Esophagus mucosa (tissue), 1 donor: ENCODE measurements at places on chromosomes 12 and 14. TPM values are rescaled to one million over a fixed set of nuclear protein-coding genes. Genes with fewer than 3 reads are reported as not detected.

DNA sequence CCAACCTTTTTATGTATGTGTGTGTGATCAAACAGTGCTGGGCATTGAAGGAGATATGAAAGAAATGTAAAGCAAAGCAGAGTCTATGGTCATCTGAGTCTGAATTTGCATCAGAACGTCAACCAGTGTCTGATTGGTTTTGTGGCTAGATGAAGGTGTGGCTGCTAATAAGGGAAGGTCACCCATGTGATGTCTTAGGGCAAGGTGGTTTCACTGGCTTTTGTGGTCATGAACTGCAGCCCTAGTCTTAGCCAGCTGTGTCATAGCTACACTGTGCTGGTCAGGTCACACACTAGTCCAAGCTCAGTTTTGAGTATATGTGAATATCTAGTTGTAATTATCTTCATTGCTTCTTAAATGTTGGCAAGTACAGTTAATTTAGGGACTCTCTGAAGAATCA is 105.8 kb downstream of the TGFB3 start:
- peak; percentile 83 for ATAC-seq

ZDHHC17 gene
- total RNA-seq = 9.3 TPM

DNA sequence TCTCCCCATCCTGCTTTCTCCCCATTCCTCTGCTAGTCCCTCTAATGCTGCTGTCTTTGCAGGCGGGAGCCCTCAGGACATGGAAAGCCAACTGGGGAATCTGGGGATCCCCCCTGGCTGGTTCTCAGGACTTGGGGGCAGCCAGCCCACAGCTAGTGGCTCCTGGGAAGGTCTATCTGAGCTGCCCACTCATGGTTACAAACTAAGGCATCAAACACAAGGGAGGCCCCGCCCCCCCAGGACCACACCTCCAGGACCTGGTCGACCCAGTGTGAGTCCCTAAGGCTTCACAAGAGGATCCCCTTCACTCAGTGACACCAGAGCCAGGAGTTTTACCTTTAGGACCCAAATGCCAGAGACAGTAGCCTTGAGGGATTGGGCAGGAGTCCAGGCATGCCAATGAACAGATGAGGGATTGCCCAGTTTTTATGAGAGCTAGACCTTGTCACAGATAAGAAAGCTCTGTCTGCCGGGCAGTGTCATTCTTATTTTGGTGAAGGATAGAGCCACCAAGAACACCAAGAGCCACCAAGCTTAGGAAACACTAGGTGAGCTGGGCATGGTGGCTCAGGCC is 8.0 kb upstream of the CPNE6 start:
- ATAC-seq = no peak

- ATAC-seq = no peak
Observed at GRCh38 chr12:31605531-31605930, 14.6 kb upstream of the DENND5B start.

DAAM1 gene
- 67.4 TPM for total RNA-seq

GLIPR1 gene
- total RNA-seq = 4.1 TPM

DNA sequence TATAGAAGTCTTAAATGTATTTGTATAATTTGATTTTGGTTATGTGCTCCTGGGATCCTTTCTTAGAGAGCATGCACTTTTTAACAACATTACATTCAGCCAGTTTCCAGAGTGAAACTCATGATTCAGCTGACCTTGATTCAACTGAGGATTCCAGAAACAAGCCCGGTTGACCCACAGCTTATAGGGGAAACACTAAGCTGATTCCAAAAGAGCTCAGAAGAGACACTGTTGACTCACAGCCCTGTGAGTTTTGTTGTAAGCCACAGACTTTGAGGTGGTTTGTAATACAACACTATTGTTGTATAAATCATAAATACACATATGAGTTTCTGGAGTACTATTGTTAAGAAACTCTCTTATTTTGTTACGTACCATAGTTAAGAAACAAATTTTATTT is 133.8 kb upstream of the MGAT4C start:
- ATAC-seq = no peak

DNA sequence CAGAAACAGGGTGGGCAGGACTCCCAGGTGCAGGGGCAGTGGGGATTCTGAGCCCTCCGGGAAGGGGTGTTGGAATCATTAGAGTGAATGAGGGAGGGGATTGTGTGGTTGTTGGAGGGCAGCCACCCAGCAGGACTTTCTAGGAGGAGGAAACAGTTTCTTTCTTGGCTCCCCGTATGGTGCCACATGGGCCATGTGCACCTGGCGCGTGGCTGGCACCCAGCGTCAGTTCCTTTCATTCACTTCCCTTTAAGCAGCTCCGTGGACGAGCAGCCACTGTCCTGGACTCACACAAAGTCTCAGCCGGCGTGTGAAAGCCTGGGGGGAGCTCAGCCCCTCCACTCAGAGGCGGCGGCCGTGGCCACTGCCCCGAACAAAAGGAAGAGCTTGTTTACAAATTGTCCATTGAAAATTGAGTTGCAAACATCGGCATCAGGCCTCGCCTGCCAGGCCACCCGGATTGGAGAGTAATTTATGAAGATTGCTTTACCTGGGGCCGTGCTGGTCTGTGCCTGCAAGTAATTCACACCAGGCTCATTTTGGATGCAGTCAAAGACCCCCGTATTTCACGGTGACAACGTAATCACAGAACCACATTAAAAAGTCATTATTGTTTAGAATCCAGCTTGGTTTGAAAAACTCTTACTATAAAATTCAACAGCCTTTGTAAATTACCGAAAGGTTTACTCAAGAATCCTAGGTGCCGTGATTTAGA is 101.7 kb upstream of the C14orf180 start:
- no peak for ATAC-seq

DNA sequence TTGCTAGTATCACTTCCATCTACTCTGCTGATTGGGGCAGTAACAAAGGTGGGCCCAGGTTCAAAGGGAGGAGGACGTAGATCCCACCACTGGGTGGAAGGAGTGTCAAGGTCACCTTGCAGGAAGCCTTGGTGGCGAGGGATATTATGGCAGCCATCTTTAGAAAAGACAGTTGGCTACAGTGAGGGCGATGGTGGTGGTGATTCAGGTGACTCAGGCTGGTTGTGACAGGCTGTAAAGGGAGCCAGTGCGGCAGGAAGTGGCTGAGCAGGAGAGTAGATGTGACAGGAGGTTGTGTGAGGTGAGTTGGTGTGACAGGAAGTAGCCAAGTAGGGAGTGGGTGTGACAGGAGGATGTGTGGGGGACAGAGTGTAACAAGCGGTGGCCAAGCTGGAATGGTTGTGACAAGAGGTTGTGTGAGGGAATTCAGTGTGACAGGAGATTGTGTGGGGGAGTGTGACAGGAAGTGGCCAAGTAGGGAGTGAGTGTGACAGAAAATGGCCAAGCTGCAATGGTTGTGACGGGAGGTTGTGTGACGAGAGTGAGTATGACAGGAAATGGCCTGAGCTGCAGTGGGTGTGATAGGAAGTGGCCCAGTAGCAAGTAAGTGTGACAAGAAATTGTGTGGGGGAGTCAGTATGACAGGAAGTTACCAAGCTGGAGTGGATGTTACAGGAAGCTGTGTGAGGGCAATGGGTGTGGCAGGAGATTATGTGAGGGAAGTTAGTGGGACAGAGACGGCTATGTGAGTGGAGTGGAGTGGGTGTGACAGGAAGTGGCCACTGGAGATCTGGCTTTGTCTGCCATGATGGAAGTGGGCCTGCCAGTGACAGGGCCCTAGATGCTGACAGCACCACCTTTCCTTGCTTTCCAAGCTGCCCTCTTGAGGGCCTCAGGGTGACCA is 136.5 kb upstream of the MYL2 start:
- ATAC-seq = peak; percentile 45

NINJ2 gene
- total RNA-seq = 2.9 TPM

ANO2 gene
- 2.0 TPM for total RNA-seq

DNA sequence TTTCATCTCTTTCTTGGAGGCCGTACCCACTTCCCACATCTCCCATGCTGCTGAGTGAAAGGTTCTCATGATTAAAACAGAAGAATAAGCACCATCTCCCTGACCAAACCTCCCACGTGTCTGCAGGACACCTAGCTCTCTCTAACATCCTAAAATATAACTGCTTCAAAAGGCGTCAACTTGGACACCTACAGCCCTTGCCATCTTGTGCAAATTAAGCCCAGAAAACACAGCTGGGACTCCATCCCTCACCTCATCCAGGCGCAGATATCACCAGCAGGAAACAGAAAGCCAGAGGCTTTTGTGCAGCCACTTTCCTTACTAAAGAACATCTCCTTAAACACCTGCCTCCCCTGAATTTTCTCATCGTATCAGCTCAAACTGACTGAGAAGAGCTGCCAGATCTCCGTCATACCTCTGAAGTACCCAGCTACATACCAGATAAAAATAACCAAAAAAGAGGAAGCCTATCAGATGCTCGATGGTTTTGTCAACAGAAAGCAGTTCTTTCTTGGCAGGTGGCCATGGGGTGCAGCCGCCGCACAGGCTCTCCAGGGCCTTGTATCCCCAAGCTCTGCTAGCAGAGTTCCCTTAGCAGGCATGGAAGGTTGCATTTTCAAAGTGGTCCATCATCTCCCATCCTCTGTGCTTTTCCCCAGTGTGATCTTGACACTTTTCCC is 28.8 kb downstream of the MAP3K9 start:
- ATAC-seq = no peak

RTN1 gene
- total RNA-seq = 0.80 TPM

- peak; percentile 50 for ATAC-seq
Observed at GRCh38 chr12:79897617-79898016, 37.3 kb downstream of the PPP1R12A start.

DNA sequence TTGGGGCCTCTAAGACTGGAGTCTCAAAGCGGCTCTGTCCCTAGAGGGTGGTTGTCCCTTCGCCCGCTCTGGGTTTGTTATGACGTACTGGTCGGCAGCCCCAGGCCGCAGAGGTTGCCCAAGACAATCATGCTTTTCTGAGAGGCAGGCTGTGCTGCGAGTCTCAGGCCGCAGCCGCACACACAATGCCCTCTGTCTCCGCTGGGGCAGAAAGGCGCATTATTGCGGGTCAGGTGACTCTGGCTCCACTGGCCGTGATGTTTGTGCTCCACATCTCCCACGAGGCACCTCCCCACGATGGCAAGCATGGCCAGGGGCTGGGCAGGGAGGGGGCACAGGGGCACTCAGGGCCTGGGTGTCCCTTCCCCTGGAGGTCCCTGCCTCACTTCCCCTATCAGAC is 21.0 kb upstream of the PLEKHG3 start:
- ATAC-seq = no peak

DNA sequence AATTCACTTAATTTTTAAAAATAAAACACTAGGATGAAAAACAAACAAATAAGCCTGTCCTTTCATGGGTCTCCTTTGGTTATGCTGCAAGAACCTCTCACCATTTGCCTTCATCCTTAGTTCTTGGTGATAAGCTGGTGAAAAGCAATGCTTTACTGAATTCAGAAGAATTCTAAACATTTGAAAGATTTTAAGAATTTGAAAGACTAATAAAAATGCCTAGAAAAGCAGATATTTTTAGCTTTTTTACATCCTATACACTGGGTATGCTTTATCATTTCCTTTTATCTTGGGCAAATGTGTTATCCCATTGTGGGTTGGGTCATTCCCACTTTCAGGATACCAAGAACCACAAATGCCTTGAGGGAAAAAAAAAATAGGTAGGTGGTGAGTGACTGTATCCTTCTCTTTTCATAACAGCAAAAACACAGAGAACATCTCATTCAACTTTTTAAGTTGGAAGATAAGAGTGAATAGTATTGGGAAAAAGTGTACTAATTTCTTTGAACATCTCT is 197.1 kb upstream of the ABCD2 start:
- ATAC-seq = no peak

VDR gene
- 18.0 TPM for total RNA-seq

DNA sequence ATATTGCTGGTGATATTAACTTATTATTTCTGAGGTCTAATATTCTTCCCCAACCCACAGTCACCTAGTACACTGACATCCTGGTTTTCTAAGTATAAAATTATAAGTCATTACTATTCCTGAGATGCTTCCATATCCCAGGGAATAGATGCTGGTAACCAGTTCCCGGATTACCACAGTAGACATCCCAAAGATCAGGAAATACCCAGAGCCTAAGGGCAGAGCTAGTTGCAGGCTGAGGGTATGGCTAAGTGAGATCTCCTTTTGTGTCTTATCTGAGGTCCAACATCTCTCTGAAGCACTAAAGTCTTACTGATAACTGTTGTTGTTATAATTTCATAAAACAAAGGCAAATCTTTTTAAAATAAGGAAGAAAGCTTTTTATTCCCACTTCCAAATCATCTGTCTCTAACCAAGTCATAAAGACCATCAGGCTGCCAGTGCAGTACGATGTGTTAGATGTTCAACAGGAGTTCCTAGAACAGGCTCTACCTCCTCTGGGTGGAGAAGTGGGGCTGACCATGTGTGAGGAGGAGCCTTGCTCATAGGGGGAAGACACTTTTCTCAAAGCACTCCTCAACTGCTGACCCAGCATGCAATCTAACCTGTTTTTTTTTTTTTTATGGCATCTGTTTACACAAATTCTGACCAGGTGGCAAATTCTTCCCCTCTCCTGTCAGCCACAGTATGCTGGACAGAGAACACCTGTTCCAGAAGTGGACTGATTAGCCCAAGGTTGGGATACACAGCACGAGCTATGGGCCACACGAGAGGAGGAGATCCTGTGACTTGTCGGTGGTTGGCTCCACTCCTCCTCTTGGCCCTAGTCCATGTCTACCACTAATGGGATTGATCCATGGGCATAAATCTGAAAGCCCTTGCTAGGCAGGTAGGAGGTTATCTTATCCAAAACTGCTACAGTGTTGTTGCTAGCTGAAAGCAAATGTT is 16.1 kb upstream of the GRIP1 start:
- ATAC-seq = no peak

- no peak for ATAC-seq
Observed at GRCh38 chr14:56122301-56122700, 4.1 kb downstream of the PELI2 start.

- ATAC-seq = no peak
Observed at GRCh38 chr12:111270774-111271173, 98.1 kb downstream of the PHETA1 start.

- no peak for ATAC-seq
Observed at GRCh38 chr12:46108721-46109120, 118.3 kb upstream of the SCAF11 start.

GRCh38 chr14:64303471-64303917 is 9.3 kb upstream of the ESR2 start:
- ATAC-seq = peak; percentile 77

DNA sequence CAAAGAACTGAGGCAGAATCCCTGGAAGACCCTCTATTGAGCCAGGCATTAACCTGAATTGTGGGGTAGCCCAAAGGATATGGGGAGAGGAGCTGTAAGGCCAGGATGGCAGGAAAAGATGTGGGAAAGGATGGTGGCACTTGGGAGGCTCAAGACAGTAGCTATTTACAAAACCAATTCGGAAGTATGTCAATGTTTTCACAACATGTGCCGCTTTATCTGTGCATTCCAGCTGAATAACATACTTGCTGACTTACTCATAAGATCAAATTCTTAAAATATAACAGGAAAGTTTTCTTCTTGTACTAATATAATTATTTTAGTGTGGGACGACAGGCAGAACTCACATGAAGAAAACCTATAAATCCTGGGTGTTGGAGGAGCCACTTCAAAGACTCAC is 10.6 kb downstream of the BBS10 start:
- no peak for ATAC-seq

- ATAC-seq = peak; percentile 38
Observed at GRCh38 chr12:46546634-46547273, 174.2 kb upstream of the SLC38A2 start.

GRCh38 chr14:80678436-80678835 is 263.1 kb downstream of the CEP128 start:
- no peak for ATAC-seq

GRCh38 chr14:104694475-104694950 is 5.1 kb downstream of the INF2 start:
- ATAC-seq = no peak
